ENCODE measurements at places on chromosomes 4 and X.

DNA sequence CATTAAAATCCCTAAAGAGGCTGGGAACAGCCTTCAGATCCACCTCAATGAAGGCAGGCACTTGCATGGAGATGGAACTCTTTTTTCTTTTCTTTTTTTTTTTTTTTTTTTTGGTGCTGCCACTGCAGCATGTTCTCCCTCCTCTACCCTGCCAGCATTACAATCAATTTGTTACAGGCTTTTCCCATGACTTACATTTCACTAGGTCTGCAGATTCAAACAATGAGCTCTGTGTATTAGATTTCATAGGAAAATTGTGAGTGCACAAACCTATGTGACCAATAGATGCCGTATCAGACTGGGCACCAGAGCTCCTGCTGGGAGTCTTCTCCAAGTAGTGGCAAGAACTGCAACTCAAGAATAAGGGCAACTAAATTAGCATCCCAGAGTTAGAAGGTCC is 63.8 kb upstream of the GABRQ start:
- no peak for DNase-seq

- peak; percentile 10 for DNase-seq
Measured at GRCh38 chr4:101321481-101322042, 25.8 kb downstream of the PPP3CA start.

GRCh38 chrX:68980906-68981616 is 152.2 kb downstream of the EFNB1 start:
- no peak for DNase-seq

DNA sequence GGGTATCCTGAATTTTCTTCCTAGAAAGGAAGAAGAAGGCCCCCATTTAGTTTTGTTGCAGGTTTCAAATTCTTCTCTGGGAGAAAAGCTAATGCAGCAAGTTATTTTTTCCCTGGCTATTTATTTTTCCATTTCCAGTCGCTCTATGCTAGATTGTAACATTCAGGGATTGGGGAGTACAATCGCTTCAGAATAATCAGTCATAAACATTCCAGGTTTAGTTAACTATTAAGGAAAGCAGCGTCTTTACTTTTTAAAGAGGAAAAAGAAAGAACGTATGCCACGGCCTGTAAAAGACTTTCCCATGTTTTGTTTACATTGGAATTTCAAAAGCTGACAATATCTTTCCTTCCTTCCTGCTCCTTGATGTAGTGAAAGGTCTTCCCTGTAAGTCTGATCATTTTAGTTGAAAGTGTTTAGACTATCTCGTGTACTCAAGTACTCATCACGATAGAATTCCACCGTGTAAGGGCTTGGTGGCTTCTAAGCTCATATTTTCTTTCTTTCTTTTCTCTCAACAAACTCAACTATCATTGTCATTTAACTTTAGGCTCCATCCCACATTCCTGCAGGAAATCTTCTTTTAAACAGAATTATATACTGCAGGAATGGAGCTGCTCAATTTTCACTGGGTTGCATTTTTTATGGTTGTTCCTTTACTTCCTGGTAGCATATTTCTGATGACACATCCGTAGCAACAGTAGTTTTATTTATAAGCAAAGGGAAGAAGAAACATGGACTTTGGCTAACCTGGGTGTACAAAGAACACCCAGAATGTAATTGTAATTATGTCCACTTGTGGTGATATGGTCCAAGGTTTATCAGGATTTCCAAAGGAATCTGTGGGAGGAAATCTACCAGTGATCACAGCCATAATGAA is 213.1 kb upstream of the FAT1 start:
- DNase-seq: peak; percentile 72

- no peak for DNase-seq
Measured at GRCh38 chr4:149223659-149224058, 592.0 kb downstream of the IQCM start.
